ENCODE measurements at places on chromosomes 3 and 15.
A peak's percentile ranks its signal among the peaks of the same experiment; 100 is the strongest.

- no peak for DNase-seq
These were observed 41.4 kb downstream of the SORD start for GRCh38 chr15:45064386-45064785.

GRCh38 chr15:71115567-71116351 lies 488 bp downstream of the THSD4 start:
- peak; percentile 1 for DNase-seq

GRCh38 chr15:82307714-82308081 lies 41.6 kb downstream of the GOLGA6L10 start:
- no peak for DNase-seq

DNA sequence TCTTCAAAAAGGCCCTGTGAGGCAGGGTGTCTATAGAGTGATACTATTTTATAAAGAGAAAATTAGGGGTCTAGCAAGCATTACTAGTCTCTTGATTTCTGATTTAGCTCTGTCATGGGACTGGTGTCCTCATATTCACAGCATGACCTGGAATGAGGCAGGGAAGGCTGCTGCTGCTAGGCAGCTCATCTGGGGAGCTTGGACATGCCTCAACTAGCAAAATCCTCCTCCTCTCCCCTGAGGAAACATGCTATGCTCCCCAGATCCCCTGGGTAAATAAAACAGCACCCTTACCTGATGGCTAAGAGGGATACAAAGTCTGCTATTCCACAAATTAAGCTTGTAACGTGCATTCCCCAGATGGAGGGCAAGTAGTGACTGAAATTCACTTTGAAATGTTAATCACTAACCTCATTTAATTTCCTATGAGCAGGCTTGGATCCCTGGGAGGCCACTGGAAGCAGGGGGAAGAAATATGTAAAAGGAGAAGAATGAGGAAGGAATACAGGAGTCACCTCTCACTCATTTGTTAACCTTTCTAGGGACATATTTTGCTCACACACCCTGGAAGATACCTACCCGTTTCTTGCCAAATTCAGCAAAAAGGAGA lies 709.4 kb downstream of the SQOR start:
- no peak for DNase-seq

DNA sequence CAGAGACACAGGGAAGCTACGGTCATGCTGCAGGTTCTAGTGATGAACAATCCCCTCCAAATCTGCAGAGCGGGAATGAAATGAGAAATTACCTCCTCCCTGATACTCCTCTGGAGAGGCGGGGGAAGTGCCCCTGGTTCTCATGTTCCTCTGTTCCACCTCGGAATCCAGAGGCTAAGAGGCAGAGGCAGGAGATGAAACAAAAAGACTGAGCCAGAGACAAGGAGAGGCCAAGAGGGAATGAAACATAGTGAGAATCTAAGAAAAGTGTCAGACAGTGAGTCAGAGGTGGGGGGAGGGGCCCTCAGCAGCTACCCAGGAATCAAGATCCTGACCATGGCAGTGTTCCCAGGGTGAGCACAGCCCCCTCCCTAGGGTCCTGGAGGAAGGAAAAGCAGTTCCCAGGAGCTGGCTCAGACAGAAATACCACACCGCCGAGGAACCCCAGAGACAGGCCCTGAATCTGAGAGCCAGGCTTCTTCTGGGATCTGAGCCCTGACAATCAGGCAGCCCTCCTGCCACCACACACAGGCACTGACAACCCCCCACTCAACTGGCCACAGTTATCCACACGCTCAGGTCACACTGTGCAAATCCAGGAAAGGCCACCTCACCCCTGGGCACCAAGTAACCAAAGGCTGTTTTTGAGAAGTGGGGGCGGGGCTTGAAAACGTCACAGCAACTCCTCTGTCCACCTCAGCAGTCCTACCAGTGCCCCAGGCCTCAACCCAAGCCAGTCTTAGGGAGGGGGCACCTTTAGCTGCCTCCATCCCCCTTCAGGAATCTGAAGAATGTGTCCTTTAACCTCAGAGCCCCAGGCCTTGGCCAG lies 2.4 kb downstream of the CSRNP1 start:
- peak; percentile 74 for DNase-seq

GRCh38 chr3:197309528-197310361 lies 11.3 kb upstream of the DLG1 start:
- no peak for DNase-seq

DNA sequence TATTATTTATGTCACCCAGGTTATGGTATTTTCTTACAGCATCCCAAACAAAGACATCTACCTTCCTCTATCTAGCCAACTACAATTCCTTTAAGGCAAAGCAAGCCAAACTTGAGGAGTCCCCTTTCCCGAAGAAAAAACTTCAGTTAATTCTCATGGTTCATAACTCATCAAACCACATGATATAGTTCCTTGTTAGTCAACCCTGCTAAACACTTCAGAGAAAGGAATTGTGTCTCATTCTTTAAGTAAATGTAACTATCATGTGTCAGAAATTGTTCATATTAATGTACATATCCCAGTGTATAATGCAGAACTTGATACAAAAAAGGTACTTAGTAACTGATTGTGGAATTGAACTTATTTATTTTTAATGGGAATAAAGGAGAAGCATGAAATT lies 44.4 kb downstream of the ST3GAL6 start:
- DNase-seq: no peak

DNA sequence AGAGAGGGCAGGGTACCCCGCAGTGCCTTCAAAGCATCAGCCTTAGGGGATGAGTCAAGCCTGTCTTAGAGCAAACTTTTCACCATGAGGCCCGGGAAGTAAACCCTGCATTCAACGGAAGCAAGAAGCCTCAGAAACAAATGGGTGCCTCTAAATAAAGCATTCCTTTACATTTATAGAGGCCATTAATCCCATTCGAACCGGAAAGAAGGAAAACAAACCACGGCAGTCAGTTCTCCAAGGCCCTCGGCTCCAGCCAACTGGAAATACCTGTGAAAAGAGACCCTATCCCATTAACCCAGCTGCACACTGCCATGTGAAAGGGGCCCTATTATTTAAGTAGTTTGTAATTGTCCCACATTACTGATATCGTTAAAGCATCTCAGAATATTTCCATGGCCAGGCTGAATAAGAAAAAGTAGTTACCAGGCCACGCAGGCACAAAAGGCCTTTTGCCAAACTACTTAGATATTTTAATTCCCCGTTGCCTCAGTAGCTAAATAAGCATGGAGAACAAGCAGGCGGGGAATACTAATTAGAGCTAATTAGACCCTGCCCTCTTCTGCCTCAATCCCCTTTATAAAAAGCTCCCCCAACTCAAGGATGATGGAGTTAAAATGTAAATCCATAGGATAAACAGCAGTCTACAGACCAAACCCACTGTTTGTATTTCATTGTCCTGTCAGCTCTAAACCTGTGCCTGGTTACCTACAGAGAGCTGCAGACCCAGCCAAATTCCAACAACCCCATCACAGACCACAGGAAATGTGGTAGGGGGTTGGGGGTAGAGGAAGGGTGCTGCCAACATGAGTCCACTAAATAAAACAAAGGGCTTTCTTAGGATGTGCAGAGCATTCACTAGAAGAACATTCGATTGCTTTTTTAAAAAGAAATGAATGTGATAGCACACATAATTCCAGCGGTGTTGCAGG lies 4.1 kb downstream of the ITGB5 start:
- no peak for DNase-seq

DNA sequence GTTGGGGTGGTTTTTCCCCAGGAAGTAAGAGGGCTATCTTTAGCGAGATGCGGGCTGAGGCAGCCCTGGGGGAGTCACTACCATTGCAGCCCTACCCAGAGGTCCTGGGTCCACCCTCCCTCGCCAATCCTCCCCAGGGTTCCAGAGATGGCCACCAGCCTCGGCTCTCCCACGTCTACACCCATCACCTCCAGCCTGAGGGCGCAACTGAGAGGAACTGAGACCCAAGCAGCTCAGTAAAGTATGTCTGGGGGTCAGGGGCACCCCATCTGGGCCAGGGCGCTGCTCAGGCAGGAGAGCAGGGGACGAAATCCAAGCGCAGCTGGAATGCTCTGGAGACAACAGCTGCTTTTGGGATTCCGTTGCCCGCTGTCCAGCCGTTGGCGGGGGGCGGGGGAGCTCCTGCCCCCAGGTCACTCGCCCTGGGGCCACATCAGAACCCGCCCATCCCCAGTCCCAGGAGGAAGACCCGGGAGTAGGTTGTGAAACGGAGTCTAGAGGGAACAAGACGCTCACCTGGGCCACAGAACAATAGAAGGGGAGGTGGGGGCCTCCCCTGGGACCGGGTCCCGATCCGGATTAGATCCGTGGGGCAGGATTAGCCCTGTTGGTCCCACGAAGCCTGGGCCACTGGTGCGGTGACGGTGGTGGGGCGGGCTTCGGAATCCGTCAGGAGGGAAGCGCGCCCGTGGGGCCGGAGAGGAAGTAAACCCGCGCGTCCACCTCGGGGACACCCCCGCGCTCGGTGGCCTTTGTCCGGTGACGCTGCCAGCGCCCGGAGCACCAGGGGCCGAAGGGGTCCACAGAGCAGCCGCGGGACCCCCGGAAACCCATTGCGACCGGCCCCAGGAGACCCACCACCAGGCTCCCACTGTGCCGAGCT lies 1.4 kb upstream of the NDUFAF3 start:
- no peak for DNase-seq

- DNase-seq: no peak
These were observed 8.0 kb upstream of the KBTBD8 start for GRCh38 chr3:66989860-66990696.

GRCh38 chr15:94280301-94280700 lies 48.9 kb downstream of the MCTP2 start:
- DNase-seq: no peak

DNA sequence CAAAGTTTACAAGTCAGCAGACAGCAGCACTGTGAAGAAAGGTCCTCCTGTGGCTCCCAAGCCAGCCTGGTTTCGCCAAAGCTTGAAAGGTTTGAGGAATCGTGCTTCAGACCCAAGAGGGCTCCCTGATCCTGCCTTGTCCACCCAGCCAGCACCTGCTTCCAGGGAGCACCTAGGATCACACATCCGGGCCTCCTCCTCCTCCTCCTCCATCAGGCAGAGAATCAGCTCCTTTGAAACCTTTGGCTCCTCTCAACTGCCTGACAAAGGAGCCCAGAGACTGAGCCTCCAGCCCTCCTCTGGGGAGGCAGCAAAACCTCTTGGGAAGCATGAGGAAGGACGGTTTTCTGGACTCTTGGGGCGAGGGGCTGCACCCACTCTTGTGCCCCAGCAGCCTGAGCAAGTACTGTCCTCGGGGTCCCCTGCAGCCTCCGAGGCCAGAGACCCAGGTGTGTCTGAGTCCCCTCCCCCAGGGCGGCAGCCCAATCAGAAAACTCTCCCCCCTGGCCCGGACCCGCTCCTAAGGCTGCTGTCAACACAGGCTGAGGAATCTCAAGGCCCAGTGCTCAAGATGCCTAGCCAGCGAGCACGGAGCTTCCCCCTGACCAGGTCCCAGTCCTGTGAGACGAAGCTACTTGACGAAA lies 24.2 kb downstream of the STARD5 start:
- no peak for DNase-seq

- DNase-seq: no peak
These were observed 122.9 kb downstream of the ARRDC4 start for GRCh38 chr15:98083203-98083910.

- DNase-seq: no peak
These were observed 24.0 kb downstream of the RMDN3 start for GRCh38 chr15:40731034-40731433.

DNA sequence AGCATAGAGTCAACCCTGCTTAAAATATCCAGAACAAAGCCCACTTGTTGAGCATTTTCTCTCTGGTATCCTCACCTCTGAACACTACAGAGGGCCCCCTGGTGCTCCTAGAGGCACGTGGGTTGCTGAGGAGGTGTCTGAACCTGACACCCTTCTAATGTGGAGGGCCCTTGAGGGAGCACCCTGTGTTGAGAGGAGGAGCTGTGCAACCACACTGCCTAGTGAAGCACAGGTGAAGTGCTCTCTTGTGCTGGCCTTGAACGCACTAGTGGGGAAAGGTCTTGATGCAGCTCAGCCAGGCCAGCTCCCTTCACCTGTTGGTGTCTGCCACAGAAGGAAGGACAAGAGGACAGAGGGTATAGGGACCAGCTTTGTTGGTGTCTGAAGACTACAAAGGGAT lies 51.9 kb downstream of the CCK start:
- no peak for DNase-seq

GRCh38 chr15:29613951-29614382 lies 208.3 kb downstream of the TJP1 start:
- DNase-seq: no peak

DNA sequence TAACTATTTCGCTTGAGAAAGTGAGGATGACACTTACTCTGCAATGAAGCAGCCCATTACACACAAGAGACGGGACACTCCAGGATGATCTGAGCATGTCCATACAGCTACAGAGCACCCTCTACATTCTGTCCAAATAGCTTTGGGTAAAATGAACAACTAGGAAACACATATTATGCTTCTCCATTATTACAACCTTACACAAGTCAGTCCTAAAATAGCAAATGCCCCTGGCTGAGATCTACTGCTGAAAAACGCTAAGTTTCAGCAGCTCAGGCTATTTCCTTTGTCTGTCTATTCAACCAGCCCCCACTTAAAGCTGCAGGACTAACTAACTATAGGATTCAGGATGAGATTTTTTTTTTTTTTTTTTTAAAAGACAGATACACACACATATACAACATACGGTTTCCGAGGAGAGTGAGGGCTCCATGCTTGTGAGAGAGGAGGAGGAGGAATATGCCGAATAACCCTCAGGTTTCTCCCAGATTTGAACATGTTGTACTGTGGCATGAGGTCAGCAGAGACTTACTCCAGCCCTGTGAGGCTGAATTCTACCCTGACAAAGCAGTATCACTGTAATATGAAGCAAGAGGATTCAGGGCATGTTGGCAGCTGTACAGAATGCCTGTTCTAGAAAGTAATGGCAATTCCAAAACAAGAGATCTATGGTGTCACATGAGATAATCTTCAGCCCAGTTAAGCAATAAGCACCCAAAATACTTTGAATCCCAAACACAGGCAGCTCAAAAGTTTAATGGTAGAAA lies 117.3 kb upstream of the PLXND1 start:
- DNase-seq: no peak

DNA sequence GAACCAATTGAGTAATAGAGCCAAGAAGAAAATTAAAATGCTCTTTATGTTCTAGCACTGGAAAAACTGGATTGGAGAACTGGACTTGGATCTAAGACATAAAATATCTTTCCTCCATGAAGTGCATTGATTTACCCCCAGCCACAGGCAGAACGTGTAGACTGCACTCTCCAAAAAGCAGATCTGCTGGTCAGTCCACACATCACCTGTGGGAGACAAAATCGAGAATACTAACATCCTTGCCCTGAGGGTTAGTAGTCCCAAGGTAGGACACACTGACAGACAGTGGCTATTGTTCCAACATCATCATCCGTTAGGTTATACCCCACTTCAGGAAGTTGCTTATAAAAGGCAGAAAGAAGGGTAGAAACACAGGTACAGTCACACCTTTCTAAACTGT lies 257.1 kb upstream of the STT3B start:
- DNase-seq: no peak

GRCh38 chr3:98213276-98213675 lies 46.8 kb downstream of the OR5H15 start:
- no peak for DNase-seq

GRCh38 chr15:67992834-67993233 lies 61.3 kb upstream of the PIAS1 start:
- DNase-seq: no peak

Measured in stimulated activated CD4-positive, alpha-beta T cell treated with anti-CD3 and anti-CD28 coated beads, Interleukin-12 subunit alpha, Interleukin-12 subunit beta, amount 100 ng/mL, for 24 hours (primary cell).